B cell (primary cell): ENCODE measurements at places on chromosomes 4 and X. TPM values are rescaled to one million over a fixed set of nuclear protein-coding genes. Genes with fewer than 3 reads are reported as not detected.
A peak's percentile ranks its signal among the peaks of the same experiment; 100 is the strongest.

The FAAH2 gene
- total RNA-seq, result 15.6 and 18.0 TPM in 2 replicates

The HAND2 gene
- not detected in 2 replicates for total RNA-seq

The AREG gene
- total RNA-seq, result 4.6 and 4.9 TPM in 2 replicates

DNA sequence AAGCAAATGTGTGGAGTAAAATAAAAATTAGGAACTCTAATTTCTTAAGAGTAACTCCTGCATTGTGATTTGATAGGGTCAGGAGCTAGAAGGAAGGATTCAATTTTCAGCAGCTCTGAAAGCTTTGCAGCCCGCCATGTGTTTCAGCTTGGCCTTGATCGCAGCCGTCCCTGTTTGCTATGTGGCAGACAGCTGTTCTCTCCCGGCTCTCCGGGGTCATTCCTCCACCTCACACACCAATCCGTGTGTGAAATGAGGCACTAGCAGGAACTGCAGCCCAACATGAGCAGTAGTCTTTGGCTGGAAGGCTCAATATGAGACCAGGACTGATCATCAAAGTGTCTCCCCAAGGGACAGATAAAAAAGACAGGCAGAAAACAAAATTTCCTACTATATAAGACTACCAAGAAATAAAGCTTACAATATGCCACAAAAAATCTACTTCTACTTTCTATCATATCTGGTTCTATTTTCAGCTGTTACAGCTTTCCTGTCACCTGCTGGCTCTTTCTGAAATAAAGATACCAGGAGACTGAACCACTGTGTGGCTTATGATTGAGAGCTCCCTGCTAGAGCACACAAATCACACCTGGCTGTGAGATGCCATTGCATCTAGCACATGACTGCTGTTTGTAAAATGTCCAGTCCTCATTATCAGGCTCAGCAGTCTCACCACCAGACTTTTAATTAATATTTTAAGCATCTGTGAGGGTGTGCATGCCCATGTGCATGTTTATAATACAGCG lies 44.1 kb upstream of the SEC24B start:
- DNase-seq, result no peak

The TXK gene
- 0.79 and 2.5 TPM in 2 replicates for total RNA-seq

GRCh38 chrX:13180807-13181206 lies 136.4 kb upstream of the FAM9C start:
- no peak for DNase-seq

The SORBS2 gene
- 0.25 and 0.46 TPM in 2 replicates for total RNA-seq

- no peak for DNase-seq
Measured at GRCh38 chrX:7330971-7331746, 183.2 kb upstream of the PUDP start.

The PDE6B gene
- total RNA-seq, result 15.1 and 20.0 TPM in 2 replicates

DNA sequence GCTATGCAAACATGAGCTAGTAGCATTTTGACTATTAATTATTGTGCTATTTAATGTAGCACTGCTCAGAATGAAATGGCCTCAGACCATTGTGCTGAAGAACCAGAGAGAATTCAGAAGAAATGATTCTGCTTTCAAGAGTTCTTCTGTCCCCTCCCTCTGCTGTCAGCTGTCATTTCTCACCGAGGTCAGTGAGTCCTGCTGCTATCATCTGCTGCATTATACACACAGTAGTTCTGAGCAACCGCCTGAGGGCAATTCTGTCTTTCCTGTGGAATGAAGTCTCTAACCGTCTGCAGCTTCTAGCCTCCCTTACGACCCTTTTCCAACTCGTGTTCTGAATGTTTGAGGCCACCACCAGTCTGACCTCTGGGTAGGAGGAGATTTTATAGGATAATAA lies 249.4 kb downstream of the HNRNPD start:
- no peak for DNase-seq

GRCh38 chr4:151679231-151679630 lies 81.6 kb downstream of the GATB start:
- DNase-seq, result no peak

DNA sequence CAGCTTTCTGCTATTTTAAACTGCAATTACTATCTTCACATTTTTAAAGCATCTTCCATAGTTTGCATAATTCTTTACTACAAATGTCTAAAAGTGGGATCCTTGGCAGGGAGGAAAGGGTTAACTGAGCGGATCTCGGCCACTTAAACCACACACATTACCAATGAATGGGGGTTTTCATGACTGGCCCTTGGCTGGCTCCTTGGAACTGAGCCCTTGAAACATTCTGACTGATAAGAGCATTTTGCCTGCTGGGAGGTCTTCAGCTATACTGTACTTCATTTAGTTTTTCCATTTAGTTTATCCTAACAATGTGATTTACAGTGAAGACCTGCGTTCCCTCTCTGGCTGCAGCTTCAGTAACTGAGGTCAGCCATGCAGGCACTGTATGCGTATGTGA lies 31.7 kb upstream of the MFAP3L start:
- DNase-seq, result no peak

DNA sequence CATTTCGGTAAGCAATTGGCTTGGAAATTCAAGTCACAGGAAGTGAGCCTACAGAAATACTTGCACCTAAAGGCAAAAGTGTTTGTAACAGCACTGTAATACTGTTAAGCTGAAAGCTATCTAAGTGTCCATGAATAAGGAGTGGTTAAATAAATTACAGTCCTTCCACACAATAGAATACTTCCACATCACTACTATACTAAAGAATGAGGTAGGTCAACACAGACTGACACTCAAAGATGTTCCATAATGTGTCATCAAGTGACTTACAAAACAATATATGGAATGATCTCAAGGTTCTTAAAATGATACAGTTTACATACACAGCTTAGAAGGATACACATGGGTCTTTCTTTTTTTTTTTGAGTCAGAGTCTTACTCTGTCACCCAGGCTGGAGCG lies 27.0 kb downstream of the SLC10A6 start:
- DNase-seq, result no peak

The AASDH gene
- 15.2 and 17.2 TPM in 2 replicates for total RNA-seq

GRCh38 chr4:77028246-77028645 lies 47.5 kb downstream of the CCNI start:
- no peak for DNase-seq

DNA sequence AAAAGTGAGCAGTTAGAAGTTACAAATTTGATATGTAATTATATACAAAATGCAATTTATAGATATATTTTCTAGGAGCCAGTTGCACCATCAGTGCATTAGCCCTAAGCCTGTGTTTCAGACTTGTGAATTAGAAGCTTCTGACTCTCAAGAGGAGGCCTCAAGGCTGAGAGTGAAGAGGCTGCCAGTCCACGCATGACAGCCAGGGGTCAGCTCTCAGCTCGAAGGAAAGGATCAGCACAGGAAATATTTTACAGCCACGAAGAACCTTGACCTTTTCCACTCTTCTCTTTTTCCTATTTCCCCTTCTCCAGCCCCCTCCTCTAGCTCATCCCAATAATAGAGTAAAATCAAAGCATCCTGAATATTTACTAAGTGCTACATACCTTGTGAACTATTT lies 642.4 kb downstream of the TRIML1 start:
- no peak for DNase-seq

DNA sequence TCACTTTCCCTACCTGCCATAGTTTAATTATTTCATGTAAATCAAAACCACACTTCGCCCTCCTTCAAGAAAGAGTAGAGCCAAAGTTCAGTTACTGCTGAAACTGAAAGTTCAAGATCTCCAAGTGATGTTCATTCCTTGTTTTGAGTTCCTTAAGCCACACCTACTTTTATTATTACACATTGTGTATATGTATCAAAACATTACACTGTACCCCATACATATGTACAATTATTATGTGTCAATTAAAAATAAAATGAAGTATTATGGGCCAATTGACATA lies 892.3 kb upstream of the NDST4 start:
- no peak for DNase-seq

The FGA gene
- total RNA-seq, result not detected in 2 replicates

DNA sequence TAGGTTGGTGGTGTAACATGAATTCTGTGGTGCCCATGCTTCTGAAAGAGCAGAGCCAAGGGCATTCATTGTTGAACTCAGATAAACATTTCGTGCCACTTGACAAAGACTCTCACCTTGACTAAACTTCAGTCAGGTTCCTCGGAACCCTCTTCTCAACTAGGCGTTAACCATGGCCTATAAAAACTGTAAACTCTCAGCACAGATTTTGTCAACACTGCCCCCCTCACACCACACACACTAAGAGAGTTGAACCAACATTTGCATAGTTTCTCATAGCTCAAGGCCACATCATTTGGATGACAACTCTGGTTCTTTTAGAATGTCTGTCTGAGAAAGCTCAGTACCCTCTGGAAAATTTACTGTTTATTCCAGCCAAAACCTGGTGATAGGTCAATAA lies 28.1 kb downstream of the CASP6 start:
- no peak for DNase-seq

The CRMP1 gene
- 0.10 TPM in 1 of 2 replicates, not detected in the other for total RNA-seq

- DNase-seq, result no peak
Measured at GRCh38 chr4:176376032-176376614, 56.4 kb downstream of the SPCS3 start.

DNA sequence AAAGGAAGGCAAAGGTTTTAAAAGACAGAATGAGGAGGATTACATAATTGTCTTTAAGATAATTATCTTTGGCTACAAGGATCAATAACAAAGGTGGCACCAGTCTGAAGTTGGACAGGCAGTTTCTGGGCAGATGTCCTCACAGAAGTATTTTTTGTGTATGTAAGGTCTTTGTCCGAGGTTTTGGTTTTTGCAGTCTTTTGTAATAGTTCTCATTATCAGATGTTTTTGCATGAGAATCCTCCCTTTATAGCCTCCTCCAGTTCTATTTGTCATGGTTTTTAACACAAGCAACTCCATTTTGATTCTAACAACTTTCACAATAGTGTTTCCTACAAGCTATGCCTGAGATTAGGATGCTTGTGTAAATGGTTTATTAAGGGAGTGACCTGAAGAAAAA lies 286.2 kb downstream of the IL1RAPL2 start:
- no peak for DNase-seq

GRCh38 chr4:47484168-47484567 lies 907 bp upstream of the ATP10D start:
- DNase-seq, result peak; percentile 33

- DNase-seq, result no peak
Measured at GRCh38 chrX:10884246-10884645, 226.9 kb upstream of the HCCS start.

GRCh38 chrX:119986203-119986602 lies 42.7 kb upstream of the NKAP start:
- DNase-seq, result no peak

DNA sequence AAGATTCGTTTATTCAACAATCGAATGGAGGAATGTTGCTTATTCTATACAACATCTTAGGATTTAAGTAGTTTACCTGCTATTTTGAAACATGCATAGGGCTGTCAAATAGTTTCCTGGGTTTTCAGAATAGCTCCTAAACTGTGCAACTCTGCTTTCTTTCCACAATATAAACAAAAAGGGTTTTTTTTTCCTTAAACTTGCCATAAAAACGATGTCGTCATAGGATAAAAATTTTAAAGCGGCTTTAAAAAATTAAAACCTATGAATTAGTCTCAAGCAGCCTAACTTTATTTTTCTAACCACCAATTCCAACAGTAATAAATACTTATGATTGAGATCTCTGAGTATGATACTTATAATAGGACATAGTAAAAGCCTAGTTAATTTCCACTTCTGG lies 21.6 kb upstream of the STIM2 start:
- DNase-seq, result no peak

The ARMCX2 gene
- 24.0 and 28.8 TPM in 2 replicates for total RNA-seq

The MTNR1A gene
- total RNA-seq, result not detected in 2 replicates
